ENCODE measurements at places on chromosomes 3 and 15.
A peak's percentile ranks its signal among the peaks of the same experiment; 100 is the strongest.

- DNase-seq = no peak
Measured at GRCh38 chr3:125322166-125322565, 53.0 kb downstream of the ZNF148 start.

- no peak for DNase-seq
Measured at GRCh38 chr3:181265750-181266333, 276.3 kb upstream of the DNAJC19 start.

GRCh38 chr3:71063773-71064290 lies 519.7 kb downstream of the FOXP1 start:
- DNase-seq = no peak

DNA sequence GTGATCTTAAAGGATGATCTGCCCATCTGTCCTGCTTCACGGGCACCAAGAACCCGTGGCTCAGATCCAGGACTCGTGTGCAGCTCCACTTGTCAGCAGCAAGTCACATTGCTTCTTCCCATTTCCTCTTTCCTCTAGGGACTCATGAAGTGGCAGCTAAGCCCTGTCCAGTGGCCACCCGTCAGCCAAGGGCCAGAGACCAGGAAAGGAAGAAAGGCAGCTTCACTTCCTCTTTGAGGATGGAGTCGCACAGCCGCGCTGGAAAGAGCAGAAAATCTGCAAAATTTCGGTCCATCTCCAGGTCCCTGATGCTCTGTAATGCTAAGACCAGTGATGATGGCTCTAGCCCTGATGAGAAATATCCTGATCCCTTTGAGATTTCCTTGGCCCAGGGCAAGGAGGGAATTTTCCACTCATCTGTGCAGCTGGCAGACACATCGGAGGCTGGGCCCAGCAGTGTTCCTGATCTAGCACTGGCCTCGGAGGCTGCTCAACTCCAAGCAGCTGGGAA lies 28.5 kb downstream of the IL16 start:
- peak; percentile 61 for DNase-seq

DNA sequence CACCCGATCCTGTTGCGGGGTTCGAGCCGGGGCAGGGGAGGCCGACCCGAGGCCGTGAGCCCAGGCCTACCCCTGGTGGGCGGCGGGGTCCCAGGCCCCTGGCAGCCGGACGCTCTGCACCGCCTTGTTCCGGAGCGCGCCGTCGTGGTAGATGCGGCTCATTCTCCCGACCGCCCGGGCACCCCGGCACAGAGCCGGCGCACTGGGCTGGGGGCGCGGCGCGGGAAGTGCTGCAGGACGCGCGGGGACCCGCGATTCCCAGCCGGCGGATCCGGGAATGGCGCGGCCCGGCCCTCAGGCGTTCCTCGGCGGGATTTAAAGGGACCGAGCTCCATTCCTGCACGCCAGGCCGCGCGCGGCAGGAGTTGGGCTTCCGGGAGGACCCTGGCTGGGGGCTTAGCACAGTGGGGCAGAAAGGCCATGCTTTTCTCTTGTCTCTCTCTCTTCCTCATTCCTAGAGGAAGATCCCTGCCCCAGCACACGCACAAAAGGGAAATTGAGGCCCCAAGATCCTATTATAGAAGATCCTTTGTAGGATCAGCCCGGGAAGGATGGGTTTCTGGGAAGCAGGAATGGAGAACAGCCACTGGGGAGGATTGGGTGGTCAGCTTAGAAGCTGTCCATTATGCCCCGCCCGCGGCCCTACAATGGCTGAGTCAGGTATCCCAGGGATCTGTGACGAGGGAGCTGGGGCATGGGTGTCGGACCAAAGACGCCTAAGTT lies at the start of gene ARPIN:
TSS of gene ARPIN (minus strand) at position 279 of the 723 bp plus-strand sequence. CDS start at position 162, 117 bp downstream.
- DNase-seq = no peak

DNA sequence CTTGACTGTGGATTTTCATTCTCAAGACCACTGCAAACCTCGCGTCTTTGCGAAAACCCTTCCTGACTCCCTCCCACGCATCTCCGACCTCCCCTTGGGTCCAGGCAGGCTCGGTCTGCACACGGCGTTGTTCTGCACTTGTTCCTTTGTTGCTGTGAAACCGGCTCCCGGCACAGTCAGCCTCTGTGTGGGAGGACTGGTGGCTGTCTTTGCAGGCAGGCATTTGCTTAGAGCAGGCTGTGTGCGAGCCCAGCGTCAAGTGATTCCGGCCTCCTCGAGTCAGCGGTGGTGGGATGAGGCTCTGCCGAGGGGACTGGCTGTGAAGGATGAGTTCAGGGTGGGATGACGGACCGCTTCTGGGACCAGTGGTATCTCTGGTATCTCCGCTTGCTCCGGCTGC lies 102.6 kb upstream of the ROPN1 start:
- DNase-seq = no peak

- no peak for DNase-seq
Measured at GRCh38 chr3:127577448-127577847, 13.1 kb downstream of the TPRA1 start.

GRCh38 chr3:158167737-158168557 lies 58.1 kb downstream of the RSRC1 start:
- DNase-seq = no peak

DNA sequence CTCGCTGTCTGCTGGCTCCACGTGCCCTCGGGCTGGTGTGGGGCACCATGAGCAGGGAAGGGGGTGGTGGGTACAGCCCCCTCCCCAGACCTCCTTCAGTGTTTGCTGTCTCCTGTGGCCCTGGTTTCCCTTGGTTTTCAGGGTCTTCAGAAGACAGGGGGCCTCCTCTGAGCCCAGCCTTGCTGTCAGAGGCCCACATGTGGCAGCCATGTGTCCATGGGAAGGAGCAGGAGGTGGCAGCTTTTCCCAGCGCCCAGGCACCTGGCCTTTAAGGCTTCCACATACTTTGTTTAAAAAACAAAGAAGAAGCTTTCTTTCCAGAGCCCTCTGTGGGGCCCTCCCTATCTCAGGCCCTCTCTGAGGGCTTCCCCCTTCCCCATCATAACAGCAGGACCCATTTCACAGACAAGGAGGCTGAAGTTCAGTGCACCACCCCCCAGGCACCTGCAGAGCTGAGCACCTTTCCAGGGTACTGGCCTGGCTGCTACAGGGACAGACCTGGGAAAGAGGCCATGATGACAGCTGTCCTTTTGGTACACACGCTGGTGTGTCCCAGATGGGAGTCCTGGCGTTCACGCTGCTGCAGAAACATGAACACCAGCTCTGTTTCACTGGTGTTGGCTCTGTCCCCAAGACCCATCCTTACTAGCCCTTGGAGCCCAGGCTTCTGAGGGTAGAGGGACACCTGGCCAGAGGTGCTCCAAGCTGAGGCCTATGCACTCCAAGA lies 73.7 kb downstream of the DNAJB8 start:
- no peak for DNase-seq

- no peak for DNase-seq
Measured at GRCh38 chr3:28958656-28959055, 322.2 kb upstream of the RBMS3 start.

GRCh38 chr3:59608356-59608755 lies 558.5 kb upstream of the CFAP20DC start:
- DNase-seq = no peak

DNA sequence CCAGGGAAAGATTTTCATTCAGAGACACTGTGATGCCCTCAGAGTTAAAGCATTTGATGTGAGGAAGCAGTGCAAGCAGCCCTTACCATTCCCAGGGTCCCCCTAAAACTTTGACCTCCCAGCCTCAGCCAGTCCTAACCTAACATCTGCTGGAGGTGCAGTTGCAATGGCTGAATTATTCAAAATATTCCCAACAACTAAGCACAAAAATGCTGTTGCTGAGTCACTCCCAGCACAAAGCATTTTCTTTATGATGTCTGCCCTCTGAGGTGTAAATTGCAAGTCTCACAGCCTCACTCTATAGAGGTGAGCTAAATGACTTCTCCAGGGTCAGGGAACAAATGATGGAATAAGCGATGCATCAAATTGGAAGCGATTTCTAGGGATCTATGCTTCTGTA lies 6.4 kb upstream of the REC114 start:
- DNase-seq = no peak

- peak; percentile 55 for DNase-seq
Measured at GRCh38 chr15:64877435-64877834, 34.3 kb upstream of the ANKDD1A start.

DNA sequence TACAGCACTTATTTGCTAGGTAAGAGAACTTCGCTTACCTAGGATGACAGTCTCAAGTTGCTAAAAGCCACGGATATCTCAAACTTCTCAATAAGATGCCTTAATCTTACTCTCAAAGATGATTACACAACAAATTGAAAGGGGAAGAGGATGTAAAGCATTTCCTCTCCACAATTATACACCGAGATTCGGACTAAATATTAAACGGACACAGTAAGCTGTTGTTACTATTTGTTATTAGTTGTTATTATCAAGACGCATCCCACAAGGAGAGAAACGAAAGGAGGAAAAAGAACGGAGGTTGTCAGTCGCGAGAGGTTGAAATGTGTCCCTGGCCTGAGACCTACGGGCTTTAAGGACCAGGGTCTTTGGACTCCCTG lies 660 bp downstream of the ZNF106 start:
- DNase-seq = no peak

GRCh38 chr3:192929146-192929545 lies 11.5 kb upstream of the MB21D2 start:
- no peak for DNase-seq

- no peak for DNase-seq
Measured at GRCh38 chr3:43034200-43034599, 55.1 kb downstream of the GASK1A start.

DNA sequence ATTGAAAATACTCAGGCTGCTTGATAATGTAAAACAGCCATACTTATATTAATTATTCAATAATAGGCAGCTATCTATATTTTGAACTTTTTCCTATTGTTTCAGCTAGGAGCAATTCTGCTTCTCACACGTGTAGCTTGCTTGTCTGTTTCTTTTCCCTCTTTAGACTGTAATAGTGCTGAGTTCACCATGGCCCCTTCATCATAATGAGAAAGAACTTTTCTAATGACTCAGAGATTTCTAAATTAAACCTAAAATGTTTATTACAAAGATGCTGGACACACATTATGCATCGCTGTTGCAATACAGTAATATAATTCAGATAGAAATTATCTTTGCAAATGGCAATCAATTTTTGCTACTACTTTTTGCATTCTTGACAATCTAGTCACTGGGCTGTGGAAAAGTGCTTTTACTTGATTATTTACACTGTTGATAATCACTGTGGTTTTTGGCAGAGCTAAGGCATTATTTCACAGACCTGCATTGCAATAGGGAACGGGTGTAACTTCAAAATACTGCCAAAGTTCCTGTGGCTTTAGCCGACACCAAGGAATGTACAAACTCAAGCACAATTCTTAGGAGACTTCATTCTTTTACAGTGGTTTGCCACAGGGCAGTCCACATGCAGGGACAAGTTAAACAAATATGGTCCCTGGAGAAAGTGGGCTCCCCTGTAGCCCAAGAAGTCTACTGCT lies 281.0 kb upstream of the TBL1XR1 start:
- DNase-seq = peak; percentile 52

DNA sequence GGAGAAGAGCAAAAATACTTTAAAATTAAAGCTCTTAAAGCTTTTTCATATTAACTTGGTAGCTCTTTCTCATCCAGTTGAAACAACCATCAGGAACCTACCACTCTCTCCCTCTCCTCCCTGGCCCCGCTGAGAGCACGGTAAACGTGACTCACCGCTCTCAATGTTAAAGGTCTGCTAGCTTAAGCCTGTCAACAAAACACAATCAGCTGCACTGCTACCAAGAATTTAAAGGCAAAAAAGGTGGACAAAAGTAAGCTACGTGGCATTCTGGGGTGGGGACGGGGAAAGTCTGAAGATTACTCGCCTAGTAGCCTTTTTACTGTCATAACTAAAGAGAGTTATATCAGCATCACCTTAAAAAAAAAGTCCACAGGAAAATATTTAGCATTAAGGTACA lies 8.4 kb upstream of the GP5 start:
- no peak for DNase-seq

DNA sequence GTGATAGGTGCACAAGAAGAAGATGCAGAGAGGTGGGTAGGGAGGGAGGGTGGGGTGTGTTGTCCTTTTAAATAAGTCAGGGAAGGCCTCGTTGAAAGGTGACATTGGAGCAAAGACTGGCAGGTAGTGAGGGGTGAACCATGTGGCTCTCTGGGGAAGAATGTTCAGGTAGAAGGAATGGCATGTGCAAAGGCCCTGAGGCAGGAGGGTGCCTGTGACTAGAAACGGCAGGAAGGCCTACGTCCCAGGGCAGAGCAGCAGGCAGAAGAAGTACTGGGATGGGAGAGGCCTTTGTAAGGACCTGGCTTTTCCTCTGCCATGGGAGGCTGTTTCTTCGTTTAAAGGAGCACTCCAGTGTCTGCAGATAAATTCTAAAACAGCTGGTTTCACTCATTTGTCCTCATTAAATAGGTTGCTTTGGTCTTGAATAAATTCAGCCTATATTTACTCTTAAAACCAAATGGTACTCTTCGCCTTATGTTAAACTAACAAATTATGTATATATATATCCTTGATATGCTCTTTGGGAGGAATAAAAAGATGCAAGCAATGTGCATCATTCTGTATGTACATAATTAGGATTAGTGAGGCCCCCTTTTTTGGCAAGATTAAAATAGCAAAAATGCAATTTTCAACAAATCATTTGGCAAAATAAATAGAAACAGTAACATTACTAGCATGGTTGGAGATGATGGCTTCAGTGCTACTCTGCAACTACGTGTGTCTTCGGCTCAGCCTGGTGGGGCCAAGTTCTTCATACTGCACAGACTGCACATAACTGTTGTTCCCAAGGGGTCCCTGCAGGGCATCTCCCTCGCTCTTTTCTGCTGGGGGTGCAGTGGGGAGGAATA lies 151.4 kb downstream of the KLF13 start:
- DNase-seq = no peak

- DNase-seq = no peak
Measured at GRCh38 chr3:89212619-89213018, 105.2 kb downstream of the EPHA3 start.

DNA sequence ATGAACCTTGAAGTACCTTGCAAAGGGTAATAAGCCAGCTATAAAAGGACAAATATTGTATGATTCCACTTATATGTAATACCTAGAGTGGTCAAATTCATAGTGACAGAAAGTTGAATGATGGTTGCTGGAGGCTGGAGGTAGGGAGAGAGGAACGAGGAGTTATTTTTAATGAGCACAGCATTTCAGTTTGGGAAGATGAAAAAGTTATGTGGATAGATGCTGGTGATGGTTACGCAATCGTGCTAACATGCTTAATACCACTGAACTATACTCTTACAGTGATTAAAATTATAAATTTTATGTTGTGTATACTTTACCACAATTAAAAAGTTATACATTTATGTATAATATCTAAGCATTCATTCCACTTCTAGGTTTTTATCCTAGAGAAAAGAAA lies 168.6 kb downstream of the GRM7 start:
- DNase-seq = no peak

- DNase-seq = no peak
Measured at GRCh38 chr3:171461525-171461917, 1.3 kb upstream of the TNIK start.

GRCh38 chr3:138172625-138173024 lies 2.1 kb downstream of the DBR1 start:
- DNase-seq = no peak

DNA sequence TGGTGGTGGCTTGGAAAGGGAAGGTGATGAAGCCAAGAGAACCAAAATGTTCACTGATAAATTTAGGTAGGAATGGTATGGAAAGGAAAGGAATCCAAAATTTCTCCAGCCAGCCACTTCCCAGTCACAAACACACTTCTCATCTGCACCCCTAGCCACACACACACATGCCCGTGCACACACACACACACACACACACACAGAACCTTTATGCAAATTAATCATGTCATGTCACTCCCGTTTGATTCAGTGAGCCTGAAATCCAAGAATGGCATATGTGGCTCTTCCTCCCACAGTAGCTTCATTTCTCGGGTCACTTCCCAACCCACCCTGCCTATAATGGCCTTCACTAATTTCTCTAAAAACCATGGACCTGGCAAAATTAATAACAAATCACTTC lies 3.1 kb upstream of the HLTF start:
- DNase-seq = no peak
